Activated CD4-positive, alpha-beta T cell treated with anti-CD3 and anti-CD28 coated beads for 1 hour (primary cell): ENCODE measurements at places on chromosomes 16 and 17.
A peak's percentile ranks its signal among the peaks of the same experiment; 100 is the strongest.

DNA sequence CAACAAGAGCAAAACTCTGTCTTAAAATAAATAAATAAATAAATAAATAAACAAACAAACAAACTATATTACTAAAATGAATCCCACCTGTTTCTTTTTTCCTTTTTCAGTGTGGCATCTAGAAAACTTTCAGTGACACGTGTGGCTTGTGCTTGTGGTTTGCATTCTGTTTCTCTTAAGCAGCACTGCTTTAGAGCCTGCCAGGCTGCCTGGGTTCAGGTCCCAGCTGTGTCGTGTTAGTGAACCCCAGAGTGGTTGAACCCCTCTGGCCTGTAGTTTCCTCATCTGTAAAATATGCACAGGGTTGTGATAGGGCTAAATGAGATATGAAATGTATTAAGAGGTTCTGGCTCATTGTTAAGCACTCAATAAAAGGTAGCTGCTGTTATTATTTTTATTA lies 12.1 kb upstream of the EPN3 start:
- DNase-seq = no peak

DNA sequence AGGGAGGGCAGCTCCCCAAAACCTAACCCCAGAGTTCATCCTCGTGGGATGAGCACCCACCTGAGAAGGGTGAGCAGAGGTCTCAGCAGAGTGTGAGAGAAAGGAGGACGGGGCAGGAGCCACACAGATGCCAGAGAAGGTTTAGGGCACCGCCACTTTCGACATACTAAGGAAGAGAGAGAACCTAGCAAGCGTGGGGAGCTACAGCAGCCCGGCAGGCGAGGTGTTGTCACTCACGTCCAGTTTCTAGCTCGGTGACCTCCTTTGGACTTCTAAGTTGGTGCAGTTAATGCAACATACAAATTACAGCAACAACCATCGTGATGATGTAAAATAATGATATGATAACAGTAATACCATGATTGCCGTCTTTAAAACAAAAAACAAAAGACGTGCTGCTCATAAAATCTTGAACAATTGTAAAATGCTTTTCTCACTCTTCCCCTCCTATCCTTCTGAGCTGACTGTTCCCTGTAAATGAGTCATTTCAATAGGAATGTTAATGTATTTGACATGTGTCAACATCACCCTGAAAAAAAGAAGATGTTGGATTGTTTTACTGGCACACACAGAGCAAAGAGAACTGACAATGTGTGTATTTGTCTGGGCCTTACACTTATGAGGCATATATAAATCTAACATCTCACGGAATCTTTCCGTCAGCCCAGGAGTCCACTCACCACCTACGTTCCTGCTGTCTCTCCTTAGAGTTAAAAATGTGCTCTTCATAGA lies 158.2 kb upstream of the MAF start:
- no peak for DNase-seq

- DNase-seq = no peak
Observed at GRCh38 chr16:66091471-66091891, 275.0 kb upstream of the CDH5 start.

DNA sequence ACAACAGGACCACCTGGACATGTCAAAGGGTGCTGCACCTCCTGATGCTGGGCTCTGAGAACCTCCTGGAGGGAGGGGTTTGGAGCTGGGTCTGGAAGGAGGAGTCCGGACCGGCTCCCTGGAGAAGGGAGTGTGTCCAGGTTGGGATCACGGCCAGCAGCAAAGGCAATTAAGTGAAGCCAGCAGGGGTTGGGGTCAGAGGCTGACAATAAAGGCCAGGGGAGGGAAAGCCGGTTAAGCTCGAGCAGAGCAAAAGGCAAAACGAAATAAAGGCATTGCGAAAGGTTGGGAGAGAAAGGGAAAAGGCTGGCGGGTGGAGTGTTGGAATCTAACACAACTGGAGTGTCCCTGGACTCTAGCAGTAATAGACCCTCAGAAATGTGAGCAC lies 992 bp upstream of the CACNG4 start:
- DNase-seq = no peak

- no peak for DNase-seq
Observed at GRCh38 chr16:13113741-13114140, 212.3 kb downstream of the SHISA9 start.

- no peak for DNase-seq
Observed at GRCh38 chr16:46713634-46714033, 24.2 kb downstream of the ORC6 start.

DNA sequence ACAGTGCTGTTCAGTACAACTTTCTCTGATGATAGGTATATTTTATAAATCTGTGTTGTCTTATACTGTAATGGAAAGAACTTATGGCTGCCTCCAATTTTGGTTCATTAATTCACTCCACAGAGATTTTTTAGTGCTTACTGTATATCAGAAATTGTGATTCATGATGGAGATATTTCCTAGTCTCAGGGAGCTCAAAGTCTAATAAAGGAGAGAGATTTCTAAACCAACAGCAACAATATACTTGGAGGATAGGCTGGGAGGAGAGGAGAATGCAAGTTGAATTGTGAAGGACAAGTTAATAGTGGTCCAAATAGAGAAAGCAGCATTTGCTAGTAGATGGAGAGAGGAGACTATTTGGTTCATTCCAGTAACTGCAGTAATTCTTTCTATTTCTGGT lies 63.5 kb downstream of the TANC2 start:
- no peak for DNase-seq

GRCh38 chr17:7260651-7261378 lies 1.5 kb downstream of the CLDN7 start:
- peak; percentile 25 for DNase-seq

DNA sequence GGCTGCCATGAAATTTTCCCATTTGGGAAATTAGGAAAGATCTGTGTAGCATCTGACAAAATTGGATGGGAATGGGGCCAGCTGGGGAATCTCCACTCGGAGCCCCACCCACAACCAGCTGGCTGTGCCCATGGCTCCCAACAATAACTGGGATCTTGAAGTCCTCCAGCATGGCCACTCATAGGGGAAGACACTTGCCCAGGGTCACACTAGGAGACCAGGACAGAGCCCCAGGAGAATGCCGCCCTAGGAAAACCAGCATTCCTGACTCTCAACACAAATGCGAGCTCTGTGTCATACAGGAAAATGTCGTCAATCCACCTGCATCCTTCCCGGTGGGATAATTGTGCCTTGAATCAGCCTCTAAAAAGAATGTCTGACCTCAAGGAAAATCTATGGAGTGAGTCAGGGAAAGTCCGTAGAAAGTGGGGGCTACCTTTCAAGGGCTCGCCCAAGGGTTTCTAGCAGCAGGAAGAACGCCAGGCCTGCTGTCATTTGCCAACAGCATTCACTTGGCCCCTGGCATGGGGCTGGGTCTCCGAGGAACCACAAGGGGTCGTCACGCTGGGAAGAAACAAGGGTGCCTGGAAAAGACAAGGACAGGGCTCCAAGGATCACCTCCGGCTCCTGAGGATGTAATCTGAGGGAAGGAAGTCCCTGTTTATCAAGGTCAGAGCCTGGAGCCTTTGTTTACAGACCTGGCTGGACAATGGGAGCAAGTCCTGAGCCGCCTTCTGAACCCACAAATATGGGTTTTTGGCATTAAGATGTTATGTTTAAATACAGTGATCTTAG lies 15.9 kb downstream of the CDH5 start:
- no peak for DNase-seq

- DNase-seq = no peak
Observed at GRCh38 chr17:19270347-19270703, 33.2 kb downstream of the EPN2 start.

DNA sequence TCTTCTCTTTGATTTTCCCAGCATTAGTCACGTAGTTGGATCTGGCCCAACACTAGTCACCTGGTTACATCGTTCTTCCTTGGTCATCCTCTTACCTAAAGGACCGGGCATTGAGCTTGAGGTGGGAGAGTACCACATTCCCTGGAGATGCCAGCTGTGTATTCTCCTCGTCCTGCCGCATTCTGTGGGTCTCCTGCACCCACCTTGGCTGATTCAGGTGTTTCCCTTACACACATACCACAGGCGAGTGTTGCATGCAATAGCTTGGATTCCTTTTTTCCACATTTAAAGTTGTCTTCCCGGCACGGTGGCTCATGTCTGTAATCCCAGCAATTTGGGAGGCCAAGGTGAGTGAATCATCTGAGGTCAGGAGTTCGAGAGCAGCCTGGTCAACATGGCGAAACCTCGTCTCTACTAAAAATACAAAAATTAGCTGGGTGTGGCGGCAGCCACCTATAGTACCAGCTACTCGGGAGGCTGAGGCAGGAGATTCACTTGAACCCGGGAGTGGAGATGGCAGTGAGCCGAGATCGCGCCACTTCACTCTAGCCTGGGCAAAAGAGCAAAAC lies 21.6 kb upstream of the CLEC18C start:
- DNase-seq = no peak

GRCh38 chr16:1543085-1543896 lies 9.8 kb downstream of the TMEM204 start:
- DNase-seq = no peak

GRCh38 chr17:9115214-9116191 lies 94.2 kb downstream of the NTN1 start:
- peak; percentile 14 for DNase-seq

GRCh38 chr17:54544249-54544648 lies 356.4 kb upstream of the TOM1L1 start:
- no peak for DNase-seq

DNA sequence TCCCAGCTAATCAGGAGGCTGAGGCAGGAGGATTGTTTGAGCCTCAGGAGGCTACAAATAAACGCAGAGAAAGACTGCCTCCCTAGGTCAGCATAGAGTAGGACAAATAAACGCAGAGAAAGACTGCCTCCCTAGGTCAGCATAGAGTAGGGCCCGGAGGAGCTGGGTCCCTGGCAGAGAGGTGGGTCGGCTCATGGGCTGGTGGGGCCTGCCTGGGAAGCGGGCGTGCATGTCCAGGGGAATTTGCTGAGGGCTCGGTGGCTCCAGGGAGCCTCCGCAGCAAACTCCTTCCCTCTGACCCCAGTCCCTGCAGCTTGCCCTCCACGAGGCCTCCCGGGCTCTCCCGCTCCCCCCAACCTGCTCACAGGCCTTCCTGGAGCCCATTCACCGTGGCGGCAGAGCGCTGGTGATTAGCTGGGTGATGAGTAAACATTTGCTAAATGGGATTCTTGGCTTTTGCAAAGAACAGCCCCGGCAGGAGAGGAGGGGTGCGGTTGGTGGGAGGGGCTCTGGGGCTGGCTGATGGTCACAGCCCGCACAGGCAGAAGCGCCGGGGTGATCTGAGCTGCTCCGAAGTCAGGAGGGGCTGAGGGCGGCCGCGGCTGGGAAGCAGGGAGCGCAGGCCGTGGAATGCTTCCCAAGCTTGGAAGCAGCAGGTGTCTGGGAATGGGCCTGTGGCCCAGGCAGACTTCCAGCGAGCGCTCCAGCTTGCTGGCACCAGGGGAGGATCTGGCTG lies 93.1 kb downstream of the RTN4RL1 start:
- DNase-seq = no peak

GRCh38 chr16:67907397-67908180 lies 14.5 kb downstream of the PSKH1 start:
- no peak for DNase-seq

DNA sequence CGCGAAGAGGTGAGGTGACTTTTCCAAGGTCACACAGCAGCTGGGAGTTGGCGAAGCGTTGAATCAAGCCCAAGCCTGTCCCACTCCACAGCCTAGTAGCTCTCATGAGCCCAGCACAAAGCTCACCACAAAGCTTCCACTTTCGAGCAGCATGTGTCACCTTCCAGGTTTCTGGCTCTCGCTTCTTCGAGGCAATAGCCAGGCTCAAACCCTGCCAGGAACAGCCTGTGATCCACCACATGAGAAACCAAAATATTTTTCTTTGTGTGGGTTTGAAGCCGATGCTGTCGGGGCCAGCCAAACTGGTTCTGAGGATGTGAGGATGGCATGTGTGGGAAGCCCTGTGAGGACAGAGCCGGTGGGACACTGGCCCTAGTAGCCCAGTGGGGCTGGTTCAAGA lies 68.1 kb downstream of the COG7 start:
- no peak for DNase-seq

DNA sequence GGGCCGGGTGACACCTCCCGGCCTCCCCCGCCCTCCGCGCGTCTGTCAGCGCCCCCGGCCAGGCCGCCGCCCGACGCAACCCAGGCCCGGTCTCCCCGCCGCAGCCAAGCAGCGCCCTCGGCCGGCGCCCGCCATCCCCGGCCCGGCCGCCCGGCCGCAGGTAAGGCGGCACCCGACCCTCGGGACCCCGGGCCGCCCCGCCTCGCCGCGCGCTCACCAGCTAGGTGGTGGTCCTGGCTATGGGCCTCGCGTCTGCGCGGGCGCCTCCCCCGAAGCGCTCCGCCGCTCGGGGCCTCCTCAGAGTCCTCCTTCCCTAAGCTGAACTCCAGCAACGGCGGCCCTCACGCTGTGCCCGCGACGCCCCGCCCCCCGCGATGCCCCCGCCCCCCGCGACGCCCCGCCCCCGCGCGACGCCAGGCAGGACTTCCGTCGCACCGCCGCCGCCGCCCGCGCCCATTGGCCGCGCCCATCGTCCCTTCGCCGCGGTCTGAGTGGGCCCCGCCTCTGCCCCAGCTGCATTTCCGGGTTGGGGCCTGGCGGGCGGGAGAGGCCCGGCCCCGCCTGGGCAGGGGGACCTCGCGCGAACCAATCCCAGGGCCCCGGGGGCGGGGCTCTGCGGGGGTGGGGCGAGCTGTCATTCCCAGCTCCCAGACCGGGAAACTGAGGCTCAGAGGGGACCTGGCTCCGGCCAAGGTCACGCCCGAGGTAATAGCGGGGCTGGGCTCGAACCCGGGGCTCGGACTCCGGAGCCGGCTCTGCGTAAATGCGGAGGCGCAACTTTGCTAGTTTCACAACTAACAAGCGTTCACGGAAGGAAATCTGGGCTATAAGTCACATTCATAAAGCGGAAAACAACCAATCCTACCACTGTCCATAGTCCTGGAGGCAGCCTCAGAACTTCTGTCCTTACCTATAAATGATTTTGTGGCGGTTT lies 9.0 kb upstream of the KCTD5 start:
- DNase-seq = peak; percentile 93

DNA sequence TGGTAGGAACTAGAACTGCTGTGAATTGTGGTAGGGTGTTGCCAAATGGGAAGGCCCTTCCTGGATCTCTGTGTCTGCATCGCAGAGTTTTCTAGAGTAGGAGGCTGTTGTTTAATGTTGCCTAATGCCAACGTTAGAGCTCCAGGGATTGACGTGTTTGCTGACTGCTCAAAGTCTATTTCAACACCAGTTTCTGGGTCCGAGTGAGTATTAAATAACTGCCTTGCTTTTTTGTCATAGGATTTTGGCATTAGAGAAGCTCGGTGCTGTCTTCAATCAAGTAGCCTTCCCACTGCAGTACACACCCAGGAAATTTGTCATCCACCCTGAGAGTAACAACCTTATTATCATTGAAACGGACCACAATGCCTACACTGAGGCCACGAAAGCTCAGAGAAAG lies 40.0 kb downstream of the SF3B3 start:
- no peak for DNase-seq
